Suppressor macrophage treated with lipopolysaccharide for 1 hour (primary cell): ENCODE measurements at places on chromosomes 6 and 20.

- no peak for DNase-seq
These were observed 53.9 kb upstream of the LAMP5 start for GRCh38 chr20:9460518-9460917.

DNA sequence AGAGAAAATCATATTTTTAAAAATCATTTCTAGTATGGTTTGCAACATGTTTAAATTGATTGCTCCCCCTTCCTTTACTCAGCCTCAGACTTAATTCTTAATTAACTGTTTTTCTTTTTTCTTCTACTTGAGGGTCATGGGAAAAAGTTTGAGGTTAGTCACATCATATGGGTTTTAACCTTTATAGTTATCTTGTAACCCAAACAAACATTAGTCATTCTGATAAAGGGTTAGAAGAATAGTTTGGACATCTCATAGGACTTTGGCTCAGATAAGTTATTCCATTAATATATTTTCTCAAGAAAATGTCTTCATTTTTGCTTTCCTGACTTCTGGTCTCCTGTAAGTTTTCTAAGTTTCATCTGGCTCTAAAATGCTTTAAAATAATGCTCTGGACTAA, 34.5 kb upstream of the TSPYL1 start:
- DNase-seq, result no peak

GRCh38 chr20:10949930-10950783, 276.4 kb upstream of the JAG1 start:
- no peak for DNase-seq

- no peak for DNase-seq
These were observed 597.7 kb upstream of the CITED2 start for GRCh38 chr6:139972116-139972515.

- no peak for DNase-seq
These were observed 36.6 kb upstream of the HDAC2 start for GRCh38 chr6:114007516-114007915.

DNA sequence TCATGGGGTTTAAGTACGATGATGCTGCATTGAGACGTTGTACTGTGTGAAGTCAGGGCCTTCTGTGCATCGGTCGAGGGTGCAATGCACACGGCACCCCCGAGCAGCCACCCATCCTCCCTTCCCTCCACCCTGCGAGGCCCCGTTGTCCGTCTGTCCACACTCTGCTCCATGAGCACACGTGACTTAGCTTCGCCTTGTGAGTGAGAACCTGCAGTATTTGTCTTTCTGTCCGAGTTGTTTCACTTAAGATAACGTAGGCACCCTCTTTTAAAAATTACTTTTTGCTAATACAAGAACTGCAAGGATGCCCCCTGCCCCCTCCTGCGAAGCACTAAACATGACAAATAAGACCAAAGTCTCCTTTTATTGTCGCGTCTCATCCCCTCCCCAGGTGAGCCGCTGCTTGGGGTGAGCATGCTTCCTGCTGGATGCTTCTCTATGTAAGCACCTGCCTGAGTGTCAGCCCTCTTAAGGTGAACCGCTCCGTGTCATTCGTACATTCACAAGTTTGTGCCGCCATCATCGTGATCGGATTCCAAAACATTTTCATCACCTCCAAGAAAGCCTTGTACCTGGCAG, 3.6 kb upstream of the RBBP8NL start:
- DNase-seq, result no peak

- no peak for DNase-seq
These were observed 48.4 kb upstream of the EZR start for GRCh38 chr6:158867381-158868121.

GRCh38 chr20:36917943-36918342, 33.6 kb downstream of the SAMHD1 start:
- no peak for DNase-seq

- no peak for DNase-seq
These were observed 107.4 kb upstream of the TNFAIP3 start for GRCh38 chr6:137759624-137760023.

DNA sequence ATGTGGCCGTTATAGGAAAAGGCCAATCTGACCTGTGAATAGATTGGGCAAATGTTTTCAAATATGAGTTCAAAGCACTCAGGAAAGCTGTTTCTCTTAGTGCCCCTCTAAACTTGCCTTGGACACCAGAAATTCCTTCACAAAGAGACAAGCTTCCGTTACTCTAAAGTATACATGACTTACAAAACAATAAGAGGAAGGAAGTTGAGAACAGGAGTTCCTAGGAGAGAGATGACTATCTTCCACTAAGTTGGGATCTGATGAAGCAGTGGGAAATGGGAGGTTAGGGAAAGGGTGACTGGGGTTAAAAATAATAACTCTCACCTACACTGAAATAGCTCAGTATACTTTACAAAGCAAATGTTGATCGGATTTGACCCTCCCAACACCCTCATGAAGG, 50.0 kb downstream of the ISM1 start:
- DNase-seq, result no peak

- peak; percentile 75 for DNase-seq
These were observed 12.4 kb upstream of the CCN5 start for GRCh38 chr20:44702776-44703175.

GRCh38 chr6:142728364-142728763, 216.6 kb downstream of the HIVEP2 start:
- no peak for DNase-seq

- DNase-seq, result peak; percentile 13
These were observed 115.0 kb downstream of the HFE start for GRCh38 chr6:26202201-26202611.

GRCh38 chr6:162408826-162409535, 318.6 kb downstream of the PRKN start:
- DNase-seq, result no peak

- no peak for DNase-seq
These were observed 39.0 kb downstream of the HLA-A start for GRCh38 chr6:29981211-29981812.

GRCh38 chr20:41783423-41784208, 165.4 kb upstream of the CHD6 start:
- no peak for DNase-seq

- no peak for DNase-seq
These were observed 212.7 kb downstream of the PTPRK start for GRCh38 chr6:128307671-128308070.

- peak; percentile 67 for DNase-seq
These were observed 123.9 kb downstream of the MAFB start for GRCh38 chr20:40565001-40565681.

DNA sequence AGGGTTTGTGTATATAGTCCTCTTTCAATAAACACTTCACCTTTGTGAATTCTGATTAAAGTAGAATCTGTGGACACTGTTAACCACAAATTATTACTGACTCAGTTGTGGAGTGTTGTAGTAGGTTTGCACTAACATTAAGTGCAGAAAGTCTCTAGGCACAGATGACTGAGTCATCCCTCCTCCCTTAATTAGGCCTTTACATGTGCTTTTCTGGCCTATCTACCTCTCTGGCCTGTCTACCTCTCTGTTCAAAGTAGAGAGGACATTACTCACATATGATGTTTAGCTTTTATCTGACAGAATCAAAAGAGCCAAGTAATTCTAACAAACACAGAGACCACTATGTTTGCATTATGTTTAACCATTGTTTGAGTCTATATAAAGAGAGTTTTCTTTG, 783.0 kb downstream of the TENT5A start:
- DNase-seq, result no peak

GRCh38 chr6:39499053-39499452, 176.6 kb upstream of the KCNK16 start:
- no peak for DNase-seq

- DNase-seq, result no peak
These were observed 58.0 kb upstream of the ARHGAP18 start for GRCh38 chr6:129767776-129768485.

- no peak for DNase-seq
These were observed 1.1 kb upstream of the SYTL3 start for GRCh38 chr6:158648682-158649131.

DNA sequence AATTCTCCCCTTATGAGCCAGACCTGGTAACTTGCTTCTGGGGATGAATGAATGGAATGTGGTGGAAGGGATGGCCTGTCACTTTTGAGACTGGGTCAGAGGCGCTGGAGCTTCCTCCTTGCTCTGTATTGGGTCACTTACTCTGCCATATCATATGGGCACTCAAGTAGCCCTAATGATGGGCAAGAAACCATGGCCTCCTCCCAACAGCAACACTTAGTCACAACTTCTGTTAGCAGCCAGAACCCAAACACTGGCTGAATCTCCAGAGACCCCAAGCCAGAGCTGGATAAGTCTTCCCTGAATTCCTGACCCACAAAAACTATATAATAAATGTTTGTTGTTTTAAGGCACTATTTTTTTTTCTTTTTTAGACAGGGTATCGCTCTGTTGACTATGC, 5.5 kb downstream of the E2F1 start:
- DNase-seq, result no peak

DNA sequence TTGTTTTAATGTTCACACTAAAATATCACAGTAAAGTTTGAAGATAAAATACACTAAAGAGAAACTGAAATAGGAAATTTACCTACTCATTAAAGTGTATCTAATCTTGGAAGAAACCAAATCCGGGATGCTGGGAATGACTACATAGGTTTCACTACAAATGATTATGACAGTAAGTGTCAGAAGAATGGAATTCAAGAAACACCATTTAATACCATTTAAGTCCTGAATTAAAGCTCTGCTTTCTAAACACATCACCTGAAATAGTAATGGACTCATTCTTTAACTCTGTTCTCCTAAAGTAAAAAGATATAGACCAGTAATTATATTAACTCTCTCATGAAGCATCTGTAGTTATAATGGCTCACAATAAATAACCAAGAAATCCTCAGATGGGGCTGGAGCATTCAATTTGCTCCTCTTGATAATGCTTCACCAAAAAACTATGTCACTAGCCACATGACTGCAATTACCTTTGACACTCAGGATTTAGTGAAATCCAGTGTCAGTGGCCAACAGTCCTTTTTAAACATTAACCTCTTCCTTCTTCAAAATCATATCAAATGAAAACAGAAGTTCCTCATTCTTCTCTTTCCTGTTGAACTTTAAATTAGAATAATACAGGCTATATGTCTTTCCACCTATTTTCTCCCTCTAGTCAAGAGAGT, 41.4 kb downstream of the MAP7 start:
- DNase-seq, result no peak

- DNase-seq, result peak; percentile 30
These were observed 127.8 kb downstream of the ATXN1 start for GRCh38 chr6:16633465-16633864.

DNA sequence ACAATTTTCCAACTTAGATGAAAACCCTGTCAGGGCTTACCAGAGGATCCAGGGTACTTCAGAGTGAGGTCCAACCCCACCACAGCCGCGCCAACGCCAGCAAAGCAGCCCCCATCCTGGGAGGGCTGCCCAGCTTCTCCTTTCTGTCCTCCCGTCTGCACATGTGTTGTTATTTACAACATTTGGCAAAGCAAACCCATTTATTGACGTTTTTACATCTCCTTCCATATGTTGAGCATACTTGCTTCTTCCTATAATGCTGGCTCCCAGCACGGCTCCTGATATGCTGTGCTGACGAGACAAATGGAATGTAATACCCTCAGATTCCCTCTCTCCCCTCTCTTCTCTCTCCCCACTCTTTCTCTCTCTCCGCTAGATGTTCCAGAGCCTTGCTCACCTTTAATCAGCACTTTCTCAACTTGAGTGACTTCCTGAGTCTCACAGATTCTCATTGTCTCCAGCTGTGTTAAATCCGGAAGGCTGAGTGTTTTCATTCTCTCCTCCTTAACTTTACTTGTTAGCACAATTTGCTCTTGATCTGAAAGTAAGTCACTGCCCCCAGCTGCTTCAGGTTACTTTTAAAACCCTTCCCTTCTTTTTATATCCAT, 22.7 kb downstream of the RCAN2 start:
- no peak for DNase-seq
